RWPE1 (cell line): ENCODE measurements at places on chromosomes 3 and 15.

DNA sequence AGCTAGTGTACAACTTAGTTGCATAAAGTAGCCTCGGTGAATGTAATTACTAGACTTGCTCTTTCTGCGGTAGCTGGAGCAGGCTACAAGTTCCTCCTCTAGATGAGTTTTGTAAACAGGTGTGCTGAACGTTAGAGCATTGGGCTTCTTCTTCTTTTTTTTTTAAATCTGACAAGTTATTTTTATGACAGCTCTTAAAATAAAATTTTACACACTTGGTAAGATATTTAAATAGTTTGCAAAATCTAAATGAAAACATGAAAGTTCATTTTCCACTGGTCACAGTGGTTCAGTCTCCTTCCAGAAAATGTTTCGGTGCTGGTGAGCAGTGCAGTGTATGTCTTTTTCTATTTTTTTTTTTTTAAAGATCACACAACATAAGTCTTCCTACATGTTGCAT, 3.0 kb downstream of the CCR9 start:
- DNase-seq: no peak

- DNase-seq: no peak
Observed at GRCh38 chr3:140530131-140530530, 147.7 kb upstream of the TRIM42 start.

GRCh38 chr15:68055224-68055705, 1.1 kb downstream of the PIAS1 start:
- peak; percentile 22 for DNase-seq

- no peak for DNase-seq
Observed at GRCh38 chr3:40306336-40306735, 3.2 kb upstream of the EIF1B start.

DNA sequence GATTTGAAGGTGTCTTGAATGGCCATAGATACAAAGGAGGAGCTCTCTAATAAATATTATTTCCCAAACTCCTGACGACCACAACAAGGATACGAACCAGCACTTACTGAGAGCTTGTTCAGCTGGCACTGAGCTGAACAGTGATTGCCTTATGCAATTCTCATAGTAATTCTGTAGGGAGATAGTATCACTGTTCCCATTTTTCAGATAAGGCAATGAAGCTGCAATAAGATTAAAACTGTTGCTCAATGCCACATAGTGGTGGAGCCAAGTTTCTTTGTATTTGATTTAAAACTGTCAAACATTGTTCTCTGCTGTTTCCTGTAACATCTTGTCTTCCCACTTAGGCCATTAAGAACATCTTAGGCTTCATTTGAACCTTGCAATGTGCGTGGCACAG, 163.9 kb downstream of the RPLP1 start:
- no peak for DNase-seq

GRCh38 chr15:72859017-72859756, 75.6 kb upstream of the ADPGK start:
- no peak for DNase-seq

- no peak for DNase-seq
Observed at GRCh38 chr15:25712192-25712960, 150.8 kb downstream of the ATP10A start.

DNA sequence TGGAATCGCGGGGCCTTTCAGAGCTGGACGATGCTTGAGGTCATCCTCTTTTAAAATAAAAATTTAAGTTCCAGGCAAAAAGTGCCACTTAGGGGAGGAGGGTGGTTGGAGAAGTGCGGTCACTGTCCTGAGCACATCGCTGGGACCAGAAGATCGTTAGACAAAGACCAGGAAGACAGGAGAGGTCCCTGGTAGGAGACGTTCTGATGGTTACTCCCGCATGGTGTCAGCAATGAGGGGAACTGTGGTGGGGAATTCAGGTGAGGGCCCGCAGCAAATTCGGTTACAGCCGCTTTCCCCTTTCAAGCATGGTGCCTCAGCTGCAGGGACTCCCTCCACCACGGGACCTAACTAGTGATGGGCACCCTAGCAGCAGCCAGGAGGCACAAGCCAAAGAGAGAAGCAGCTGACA, 1.0 kb upstream of the ISY1 start:
- peak; percentile 48 for DNase-seq

DNA sequence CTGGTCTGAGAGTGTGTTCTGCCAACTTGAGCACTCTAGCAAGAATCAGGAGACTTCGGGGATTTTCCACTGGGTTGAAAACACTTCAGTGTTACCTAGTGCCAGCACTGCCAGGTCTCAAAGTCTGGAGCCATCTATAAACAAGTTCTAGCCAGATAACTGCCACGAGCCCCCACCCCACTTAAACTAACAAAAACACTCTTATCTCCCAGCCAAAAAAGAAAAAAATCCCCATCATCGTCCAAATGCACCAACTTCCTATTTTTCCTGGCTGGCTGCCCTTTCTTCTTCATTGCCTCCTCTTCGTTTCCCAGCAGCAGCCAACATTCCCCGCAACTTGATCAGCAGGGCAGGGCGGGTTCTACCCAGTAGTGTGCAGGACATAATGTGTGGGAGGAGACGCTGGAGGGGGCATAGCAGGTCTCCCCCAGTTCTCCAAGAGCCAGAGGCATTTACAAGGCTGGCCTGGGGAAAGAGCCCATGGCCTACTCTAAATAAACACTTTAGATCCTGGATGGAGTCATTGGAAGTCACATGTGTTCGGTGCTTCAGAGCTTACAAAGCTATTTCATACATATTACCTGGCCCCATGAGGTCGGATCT, 29.5 kb downstream of the C2CD4B start:
- no peak for DNase-seq

GRCh38 chr15:92451225-92451825, 57.6 kb downstream of the ST8SIA2 start:
- no peak for DNase-seq

DNA sequence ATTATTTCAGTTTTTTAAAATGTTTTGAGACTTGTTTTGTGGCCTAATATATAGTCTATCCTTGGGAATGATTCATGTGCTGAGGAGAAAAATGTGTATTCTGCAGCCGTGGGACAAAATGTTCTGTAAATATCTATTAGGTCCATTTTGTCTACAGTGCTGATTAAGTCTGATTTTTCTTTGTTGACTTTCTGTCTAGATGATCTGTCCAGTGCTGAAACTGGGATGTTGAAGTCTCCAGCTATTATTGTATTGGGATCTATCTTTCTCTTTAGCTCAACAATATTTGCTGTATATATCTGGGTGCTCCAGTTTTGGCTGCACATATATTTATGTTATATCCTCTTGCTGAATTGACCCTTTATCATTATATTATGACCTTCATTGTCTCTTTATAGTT, 85.2 kb downstream of the UBE2E2 start:
- DNase-seq: no peak

- DNase-seq: no peak
Observed at GRCh38 chr15:30943654-30944335, 40.1 kb downstream of the FAN1 start.

- DNase-seq: peak; percentile 18
Observed at GRCh38 chr3:111072031-111072921, 660 bp downstream of the NECTIN3 start.

GRCh38 chr3:110234831-110235230, 836.8 kb upstream of the NECTIN3 start:
- no peak for DNase-seq

DNA sequence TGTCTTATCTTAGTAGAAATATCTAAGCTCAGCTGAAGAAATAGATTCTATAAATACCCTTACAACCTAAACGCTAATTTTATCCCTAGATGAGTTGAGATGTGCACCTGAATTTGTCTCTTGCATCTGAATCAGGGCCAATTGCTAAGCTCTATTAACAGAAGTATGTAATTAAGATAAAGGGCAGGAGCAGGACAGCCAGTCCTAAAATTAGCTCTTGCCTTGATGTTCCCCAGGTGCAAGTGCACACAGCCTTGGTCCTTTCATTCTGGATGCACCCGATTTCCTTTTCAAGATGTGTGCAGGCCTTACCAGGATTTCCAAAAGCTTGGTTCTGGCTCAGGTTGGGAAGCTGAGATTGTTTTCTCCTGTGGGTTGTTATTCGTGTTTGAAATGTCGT, 52.4 kb downstream of the MAGI1 start:
- no peak for DNase-seq

DNA sequence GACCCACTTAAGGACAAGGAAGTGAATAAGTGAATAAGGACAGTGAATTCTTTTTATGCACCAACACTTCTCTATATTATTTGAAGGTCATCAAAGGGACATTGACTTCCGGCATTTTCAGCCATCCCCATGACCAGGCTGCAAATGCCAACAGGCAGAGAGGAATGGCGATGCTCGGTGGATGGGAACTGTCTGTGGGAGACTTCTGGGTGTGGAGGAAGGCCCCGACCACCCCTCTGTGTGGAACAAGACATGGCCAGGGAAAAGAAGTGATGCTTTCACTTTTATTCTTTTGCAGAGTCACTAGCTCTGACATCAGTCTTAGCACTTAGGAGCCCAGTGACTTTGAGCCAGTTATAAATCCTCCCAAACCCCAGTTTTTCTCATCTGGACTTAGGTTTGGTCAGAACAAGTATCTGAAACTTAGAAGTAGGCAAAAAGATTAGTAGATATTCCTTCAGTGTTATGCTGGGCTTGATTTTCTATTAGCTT, 84.5 kb downstream of the KBTBD8 start:
- no peak for DNase-seq

GRCh38 chr3:12192173-12192572, 33.5 kb upstream of the TIMP4 start:
- DNase-seq: no peak

DNA sequence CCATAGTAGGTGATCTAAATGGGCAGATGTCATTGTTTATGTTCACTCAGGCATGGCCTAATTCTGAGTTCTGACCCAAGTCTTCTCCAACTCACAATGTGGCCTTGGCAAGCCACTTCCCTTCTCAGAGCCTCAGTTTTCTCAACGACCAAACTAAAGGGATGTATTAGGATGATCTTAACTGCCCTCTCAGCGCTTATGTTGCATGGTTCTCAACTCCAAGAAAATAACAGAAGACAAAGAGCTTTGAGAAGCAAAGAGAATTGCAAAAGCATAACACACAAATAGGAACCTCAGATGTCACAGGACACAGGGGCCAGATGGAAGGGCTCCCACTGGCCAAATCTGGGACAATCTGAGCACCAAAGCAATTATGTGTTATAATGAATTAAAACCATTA, 8.6 kb downstream of the RHCG start:
- DNase-seq: no peak

- peak; percentile 34 for DNase-seq
Observed at GRCh38 chr15:33098094-33099058, 96.1 kb downstream of the FMN1 start.

GRCh38 chr3:187264911-187265310, 26.6 kb downstream of the MASP1 start:
- DNase-seq: no peak

- DNase-seq: peak; percentile 48
Observed at GRCh38 chr3:153209596-153209995, 47.6 kb downstream of the RAP2B start.

GRCh38 chr15:90225047-90225446, 8.7 kb downstream of the CIB1 start:
- no peak for DNase-seq

GRCh38 chr3:126538966-126539365, 15.0 kb downstream of the CHST13 start:
- DNase-seq: no peak

DNA sequence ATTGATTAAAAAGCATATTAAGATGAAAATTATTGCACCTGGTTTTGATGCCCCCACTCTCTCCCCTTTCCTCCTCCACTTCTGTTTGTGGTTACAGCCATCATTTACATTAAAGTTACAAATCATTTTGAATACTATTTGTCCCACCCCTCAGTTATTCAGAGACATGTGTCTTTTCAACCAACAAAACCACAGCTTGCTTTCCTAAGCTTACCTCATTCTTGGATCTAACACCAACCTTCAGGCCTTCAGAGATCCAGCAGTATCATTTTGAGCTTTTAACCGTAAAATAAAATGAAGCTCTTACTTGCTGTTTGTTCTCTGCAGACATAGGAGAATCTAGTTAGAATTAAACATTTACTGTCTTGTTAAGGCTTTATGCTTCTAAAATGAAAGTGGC, 4.7 kb downstream of the PXYLP1 start:
- DNase-seq: no peak

DNA sequence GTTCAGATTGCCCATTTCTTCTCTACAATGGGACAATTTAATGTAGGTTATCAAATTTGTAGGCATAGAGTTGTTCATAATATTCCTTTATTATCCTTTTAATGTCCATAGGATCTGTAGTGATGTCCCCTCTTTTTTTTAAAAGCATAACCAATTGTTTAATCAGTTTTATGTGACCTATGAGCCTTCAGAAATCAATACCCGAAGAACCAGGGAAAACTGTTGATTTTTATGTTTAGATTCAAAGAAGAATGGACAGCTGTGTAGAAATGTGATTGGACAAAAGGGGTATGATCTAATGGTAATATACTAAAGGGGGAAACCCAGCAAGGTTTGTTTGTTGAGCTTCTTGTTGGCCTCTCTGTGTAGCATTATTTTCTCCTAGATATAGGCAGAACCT, 39.5 kb downstream of the SUSD5 start:
- DNase-seq: no peak

- no peak for DNase-seq
Observed at GRCh38 chr3:65992106-65992505, 46.6 kb downstream of the MAGI1 start.

DNA sequence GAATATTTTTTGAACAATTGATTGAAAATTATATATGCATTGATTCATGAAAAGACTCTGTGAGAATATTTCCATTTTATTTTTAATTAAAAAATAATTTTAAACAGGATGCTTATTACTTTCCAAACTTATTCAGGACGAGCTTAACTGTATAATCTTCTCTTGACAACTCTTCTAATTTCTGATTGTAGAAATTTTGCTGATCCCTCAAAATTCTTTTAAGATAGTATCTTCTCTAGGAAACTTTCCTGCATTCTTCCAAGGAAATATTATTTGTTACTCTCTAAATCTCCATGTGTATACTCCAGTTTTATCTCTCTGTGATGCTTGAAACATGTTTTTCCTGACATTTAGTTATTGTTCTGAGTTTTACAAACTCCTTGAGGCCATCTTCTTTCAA, 197.2 kb downstream of the BCHE start:
- no peak for DNase-seq

DNA sequence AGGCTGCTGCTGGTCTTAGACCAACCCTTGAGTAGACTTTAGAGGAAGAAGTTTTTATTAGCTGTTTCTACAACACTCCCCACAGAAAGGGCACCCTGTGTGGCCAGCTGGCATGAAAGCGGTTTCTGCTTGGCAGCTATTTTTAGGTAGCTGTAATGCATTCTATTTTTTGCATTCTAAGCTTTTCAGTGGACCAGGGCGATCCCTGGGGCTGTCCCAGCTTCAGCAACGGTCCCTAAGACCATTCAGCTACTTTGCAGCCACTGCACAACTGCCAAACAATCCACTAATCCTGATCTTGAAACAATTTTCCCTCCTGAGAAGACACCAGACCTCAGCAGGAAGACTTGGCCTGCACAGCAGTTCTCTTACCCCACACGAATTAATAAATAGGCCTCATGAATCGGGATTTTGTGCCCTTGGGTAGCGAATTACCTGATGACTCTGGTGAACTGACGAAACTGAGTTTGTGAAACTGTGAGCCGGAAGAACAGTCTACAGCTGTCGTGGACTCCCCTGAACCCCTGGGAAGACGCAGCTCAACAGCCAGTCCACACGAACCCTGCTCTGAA, 14.6 kb upstream of the TFRC start:
- DNase-seq: no peak

- no peak for DNase-seq
Observed at GRCh38 chr15:101600035-101600434, 52.1 kb downstream of the TM2D3 start.
